HFFc6 (cell line): ENCODE measurements at places on chromosomes 5 and 9.
A peak's percentile ranks its signal among the peaks of the same experiment; 100 is the strongest.

- no peak for DNase-seq
Observed at GRCh38 chr5:20370061-20370460, 382.1 kb upstream of the CDH18 start.

GRCh38 chr5:6792911-6793471 lies 79.8 kb downstream of the TENT4A start:
- DNase-seq = no peak

DNA sequence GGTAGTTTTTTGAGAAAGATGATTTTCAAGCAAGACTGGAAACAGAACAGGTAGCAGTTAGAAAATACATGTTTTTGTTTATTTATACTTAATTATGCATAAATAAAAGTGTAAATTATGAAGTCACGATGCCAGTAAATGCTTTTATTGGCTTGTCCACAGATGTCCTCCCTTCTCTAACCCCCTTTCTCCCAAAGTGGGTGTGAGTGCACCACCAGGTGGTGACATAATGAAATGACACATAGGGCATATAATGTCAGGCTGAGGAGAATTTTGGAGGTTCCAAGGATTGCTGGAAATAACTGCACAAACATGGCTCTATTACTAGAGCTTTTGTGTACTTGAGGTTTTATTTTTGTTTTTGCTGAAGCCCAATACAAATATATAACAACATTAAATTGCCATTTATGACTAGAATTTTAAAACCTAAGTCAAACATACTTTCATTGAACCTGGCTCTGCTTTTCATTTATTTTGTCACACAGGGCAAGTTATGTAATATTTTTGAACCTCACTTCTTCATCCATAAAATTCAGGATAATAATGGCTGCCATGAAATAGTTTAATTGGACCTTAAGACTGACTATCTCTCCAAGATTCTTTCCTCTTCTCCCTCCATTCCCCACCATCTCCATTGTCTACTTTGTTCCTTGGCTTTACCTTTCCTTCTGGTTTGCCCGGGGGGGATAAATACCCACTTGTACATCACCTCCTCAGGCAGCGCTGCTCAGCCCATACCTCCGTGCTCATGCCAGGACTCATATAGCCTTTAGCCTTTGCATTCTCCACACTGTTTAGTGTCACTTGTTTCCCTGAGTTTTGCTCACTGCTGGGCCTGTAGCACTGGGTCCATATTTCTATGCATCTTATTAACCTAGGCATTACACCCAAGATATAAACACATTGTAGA lies 168.8 kb downstream of the PDE4D start:
- peak; percentile 22 for DNase-seq

- no peak for DNase-seq
Observed at GRCh38 chr9:93307468-93308157, 123.7 kb downstream of the WNK2 start.

GRCh38 chr5:37187465-37187977 lies 61.7 kb downstream of the CPLANE1 start:
- DNase-seq = no peak

DNA sequence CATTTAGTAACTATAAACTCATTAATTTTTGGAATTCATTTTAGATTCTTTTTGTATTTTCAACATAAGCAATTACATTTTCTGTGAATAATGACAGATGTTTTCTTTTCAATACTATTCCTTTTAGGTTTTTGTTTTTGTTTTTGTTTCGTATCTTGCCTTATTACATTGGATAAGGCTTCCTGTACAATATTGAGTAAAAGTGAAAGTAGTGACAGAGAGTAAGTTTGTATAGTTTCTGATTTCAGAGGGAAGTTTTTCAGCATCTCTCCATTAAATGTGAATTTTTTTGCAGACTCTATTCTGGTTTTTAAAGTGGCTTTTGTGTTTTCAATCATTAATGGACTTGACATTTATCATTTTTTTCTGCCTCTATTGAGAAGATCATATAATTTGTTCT lies 12.8 kb upstream of the CAMK4 start:
- DNase-seq = no peak

- DNase-seq = peak; percentile 13
Observed at GRCh38 chr9:91162784-91163443, 198.8 kb downstream of the AUH start.

- DNase-seq = no peak
Observed at GRCh38 chr5:158716668-158717067, 383.0 kb downstream of the EBF1 start.

DNA sequence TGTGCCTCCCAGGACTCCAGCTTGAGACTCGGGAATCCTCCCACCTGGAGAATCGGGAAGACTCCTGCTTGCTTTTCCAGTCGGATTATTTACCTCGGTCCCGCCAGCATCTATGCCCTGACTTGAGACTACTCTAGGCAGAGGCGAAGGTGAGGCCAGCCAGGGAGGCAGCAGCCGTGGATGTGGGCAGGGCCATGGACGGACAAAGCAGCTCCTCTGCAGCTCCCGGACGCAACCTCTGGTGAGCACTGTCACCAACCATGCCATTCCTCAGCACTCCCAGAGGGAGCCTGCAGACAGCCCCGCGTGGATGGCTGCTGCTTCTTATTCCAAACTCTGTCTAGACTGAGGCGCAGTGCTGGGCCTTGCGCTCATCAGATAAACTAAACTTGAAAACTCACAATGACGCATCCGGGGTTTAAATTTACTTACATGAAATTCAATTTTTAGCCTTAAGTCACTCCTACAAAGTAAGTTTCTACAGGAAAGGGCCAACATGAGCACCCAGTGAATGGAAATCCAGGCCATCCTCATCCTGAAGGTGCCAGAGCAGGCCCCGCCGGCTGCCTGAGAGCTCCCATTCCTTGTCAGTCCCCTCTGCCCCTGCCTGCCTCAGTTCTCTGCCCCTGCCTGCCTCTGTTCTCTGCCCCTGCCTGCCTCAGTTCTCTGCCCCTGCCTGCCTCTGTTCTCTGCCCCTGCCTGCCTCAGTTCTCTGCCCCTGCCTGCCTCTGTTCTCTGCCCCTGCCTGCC lies 17.8 kb downstream of the MED10 start:
- no peak for DNase-seq

DNA sequence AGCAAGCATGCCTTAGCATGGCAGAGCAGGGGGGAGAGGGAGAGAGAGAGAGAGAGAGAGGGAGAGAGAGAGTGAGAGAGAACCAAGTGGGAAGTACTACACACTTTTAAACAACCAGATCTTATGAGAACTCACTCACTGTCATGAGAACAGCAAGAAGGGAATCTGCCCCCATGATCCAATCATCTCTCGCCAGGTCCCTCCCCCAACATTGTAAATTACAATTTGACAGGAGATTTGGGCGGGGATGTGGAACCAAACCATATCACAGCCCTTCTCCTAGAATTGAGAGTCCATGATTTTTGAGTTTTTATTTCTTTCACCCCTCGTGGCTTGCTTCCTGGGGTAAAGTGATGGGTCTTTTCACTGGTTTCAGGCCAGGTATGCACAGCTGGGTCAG lies 98.8 kb downstream of the DOCK2 start:
- no peak for DNase-seq

- DNase-seq = no peak
Observed at GRCh38 chr9:102778746-102779145, 216.4 kb upstream of the CYLC2 start.

DNA sequence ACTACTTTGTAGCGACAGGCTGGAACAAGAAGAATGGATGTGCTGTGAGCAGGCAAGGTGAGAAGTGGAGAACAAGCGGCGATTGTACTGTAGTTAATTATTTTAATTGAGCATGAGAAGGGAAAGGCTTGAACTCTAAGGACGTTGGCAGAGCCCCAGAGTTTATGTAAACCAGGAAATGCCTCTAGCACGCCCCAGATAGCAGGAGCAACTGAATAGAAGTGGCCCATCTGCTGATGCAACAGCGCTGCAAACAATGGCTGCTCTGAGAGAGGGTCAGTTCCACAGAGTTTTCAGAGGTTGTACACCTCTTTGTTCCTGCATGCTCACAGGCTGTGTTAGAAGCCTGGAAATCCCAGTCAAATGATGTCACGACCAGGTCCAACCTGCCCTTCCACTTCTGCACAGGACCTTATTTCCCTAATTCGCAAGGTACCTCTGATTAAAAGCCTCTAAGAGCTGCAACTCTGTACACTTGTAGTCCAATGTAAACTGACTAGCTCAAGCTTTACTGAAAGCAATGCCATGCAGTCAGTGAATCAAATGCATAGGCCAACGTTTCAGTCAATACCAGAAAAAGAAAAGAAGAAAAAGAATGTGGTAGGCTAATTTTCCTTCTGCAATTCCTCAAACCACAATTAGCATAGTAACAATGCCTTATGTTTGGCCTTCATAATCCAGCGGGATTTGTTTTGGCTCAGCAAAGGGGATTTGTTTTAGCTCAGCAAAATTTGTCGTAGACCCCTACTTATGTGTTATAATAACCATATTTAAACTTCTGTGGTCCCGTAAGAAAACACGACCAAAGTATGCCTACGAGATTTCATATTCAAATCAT lies 119.6 kb upstream of the RETREG1 start:
- peak; percentile 4 for DNase-seq

GRCh38 chr9:16628413-16628812 lies 242.1 kb downstream of the BNC2 start:
- no peak for DNase-seq

DNA sequence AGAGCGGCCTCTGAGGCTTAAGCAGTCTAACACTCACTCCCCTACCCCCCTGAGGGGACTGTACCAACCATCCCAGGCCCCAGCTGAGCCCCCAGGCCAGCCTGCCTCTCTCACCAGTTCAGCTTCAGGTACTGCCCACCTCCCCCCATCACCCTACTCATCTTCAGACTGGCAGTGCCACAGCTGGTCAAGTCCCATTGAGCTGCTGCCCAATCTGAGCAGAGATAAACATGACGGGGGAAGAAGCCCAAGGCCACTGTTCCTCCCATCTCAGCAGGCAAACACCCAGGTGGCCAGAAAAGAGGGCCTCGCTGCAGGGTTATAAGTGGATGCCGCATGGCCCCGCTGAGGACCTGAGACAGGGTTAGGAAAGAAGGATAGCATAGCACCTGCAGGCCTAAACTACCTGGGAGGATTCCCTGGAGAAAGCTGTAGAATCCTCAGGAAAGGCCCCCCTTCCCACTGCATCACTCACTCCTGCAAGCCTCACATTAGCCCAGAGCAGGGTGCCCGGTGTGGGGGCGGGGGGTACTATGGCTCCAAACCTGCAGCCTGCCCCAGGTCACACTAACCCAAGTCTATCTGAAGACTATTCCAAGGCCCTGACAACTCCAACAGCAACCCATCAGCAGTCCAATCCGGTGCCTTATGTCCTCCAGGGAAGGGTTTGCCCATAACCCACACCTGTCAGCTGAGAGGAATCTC lies 3.6 kb downstream of the B4GALT1 start:
- no peak for DNase-seq

DNA sequence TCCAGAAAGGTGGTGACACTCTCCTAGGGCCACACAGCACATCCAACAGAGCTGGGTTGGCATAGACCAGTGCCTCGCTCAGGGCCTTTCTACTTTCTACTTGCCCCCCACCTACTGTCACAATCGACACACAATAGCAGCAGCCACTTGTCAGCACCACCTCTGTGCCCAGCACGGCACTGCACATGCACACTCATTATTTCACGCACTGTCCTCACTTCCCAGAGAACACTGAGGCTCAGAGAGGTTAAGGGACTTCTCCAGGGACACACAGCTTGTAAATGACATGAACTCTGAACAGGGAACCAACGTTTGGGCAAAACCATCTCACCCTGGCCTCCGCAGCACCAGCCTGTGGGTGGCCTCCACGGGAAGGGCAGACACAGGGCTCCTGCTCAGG lies 70.9 kb upstream of the STXBP1 start:
- DNase-seq = no peak

GRCh38 chr9:36543916-36544315 lies 28.8 kb upstream of the MELK start:
- peak; percentile 6 for DNase-seq

DNA sequence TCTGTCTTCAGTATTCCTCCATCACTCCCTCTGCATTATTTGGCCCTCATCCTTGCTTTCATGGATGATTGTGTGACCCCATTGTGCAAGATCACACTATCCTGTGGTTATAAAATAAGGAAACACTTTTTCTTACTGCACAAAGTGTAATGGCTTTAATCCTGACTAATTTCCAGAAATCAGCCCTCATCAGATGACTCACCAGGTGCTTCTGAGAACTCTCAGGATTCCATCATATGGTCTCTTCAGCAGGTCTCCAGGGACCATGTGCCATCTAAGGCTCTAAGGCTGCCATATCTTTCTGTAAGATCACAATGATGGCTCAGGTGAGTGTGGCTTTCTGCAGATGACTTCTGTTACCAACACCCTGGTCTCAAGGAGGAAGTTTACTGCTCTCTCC lies 27.3 kb upstream of the FER start:
- DNase-seq = no peak
